ENCODE measurements at places on chromosomes 2 and 18. TPM values are rescaled to one million over a fixed set of nuclear protein-coding genes. Genes with fewer than 3 reads are reported as not detected.

DNA sequence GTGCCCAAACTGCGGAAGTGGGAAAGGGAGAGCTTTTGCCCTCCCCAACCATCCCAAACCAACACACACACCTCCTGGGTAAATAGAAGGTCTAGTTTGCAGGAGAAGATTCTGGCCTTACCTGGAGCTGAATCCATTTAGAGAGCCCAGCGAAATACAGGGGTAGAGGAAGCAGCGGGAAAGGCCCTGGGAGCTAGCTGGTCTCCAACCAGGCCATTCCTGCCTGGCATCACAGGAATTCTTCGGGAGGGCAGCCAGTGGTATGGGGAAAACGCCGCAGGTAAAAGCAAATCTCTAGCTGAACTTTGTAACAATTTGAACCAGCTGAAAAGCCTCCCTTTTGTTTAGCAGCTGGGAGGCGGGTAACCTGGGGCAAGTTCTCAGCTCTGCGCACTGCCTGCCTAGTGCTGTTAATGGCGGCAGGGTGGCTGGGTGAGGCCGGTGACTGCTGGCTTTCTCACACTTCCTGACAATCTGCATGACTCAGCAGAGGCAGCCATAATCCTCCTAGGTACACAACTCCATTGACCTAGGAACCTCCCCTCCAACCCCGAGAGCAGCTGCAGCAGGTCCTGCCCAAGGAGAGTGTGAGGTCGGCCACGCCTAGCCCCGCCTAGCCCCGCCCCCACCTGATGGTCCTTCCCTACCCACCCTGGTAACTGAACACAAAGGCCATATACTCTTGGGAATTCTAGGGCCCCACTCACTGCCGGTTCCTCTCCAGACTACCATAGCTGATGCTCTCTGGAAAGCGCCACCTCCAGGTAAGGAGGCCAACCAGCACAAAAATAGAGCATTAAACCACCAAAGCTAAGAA is 483.8 kb upstream of the REG3G start:
- no peak for DNase-seq

The NT5DC4 gene
- not detected for total RNA-seq

The KCNG3 gene
- not detected for total RNA-seq

GRCh38 chr2:231910771-231911170 is 15.4 kb downstream of the NPPC start:
- DNase-seq = no peak

GRCh38 chr2:30037016-30037415 is 109.8 kb upstream of the YPEL5 start:
- DNase-seq = no peak

GRCh38 chr2:86035883-86036668 is 69.6 kb downstream of the POLR1A start:
- peak; percentile 92 for DNase-seq

- DNase-seq = no peak
Observed at GRCh38 chr18:22822024-22822423, 111.1 kb upstream of the RBBP8 start.

The NEB gene
- total RNA-seq = 10.9 TPM

GRCh38 chr2:190860985-190861680 is 19.5 kb upstream of the GLS start:
- DNase-seq = no peak

GRCh38 chr2:43011158-43011491 is 215.3 kb downstream of the ZFP36L2 start:
- peak; percentile 53 for DNase-seq

The WDFY1 gene
- total RNA-seq = 16.4 TPM

- no peak for DNase-seq
Observed at GRCh38 chr2:132463719-132464118, 47.1 kb downstream of the GPR39 start.

- DNase-seq = no peak
Observed at GRCh38 chr18:76941284-76941683, 118.9 kb downstream of the ZNF236 start.

DNA sequence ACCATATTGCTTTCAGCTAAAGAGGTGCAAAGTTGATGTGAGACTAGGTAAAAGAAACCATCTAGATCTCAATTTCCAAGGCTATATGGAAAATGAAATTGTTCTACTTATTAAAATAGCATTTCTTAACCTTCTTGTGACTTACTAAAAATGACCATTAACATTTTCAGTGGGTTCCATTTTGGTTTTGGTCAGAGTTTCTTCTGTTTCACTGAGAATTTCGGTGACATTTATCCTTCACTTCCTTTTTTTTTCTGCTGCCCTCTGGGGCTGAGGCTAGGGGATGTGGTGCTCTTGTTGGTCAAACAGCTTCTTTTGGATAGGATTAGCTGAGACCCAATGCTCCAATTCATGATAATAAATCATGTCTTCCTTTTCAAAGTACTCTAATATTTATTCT is 44.3 kb upstream of the REL start:
- DNase-seq = no peak

DNA sequence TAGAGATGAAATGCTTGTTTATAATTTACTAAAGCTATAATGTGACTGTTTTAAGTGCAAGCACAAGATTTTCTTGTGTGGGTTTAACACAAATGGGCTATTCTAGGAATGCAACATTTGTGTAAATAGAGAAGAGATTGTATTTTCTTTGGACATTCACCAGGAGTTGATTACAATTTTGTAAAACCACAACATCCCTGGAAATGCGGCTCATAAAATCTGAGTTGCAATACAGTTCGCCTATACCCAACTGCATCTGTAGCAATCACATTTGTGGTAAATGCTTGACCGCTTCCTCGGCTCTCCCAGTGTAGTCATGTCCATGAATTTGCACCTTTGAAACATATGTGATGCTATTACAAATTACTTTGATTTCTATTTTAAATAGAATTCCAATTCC is 348.7 kb upstream of the CDH20 start:
- no peak for DNase-seq

The NEU2 gene
- total RNA-seq = not detected

DNA sequence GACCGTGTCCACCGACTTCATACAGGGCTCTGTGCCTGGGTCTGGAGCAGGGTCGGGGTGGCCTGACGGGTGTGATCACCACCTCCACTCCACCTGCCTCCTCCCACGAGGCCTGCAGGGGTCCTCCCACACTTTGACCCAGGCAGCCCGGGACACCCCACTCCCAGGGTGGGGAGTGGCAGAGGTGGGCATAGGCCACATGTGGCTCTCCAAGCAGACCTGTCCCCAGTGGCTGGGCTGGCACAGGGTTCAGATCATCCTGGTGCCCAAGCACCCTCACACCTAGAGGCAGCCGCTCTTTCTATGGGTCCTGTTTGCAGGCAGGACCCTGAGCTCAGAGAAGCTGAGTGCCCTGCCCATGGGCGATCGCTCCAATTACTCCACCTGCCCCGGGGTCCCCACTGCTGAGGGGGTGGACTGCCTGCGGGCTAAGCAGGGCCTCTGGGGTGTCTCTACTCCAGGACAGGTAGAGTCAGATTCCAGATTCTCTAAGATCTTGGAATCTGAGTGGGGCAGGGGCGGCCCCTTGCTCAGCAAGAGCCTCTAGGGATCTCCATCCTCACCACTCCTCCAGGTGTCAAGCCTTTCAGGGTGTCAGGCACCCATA is 1.4 kb downstream of the NEURL3 start:
- DNase-seq = no peak

- no peak for DNase-seq
Observed at GRCh38 chr18:67363694-67364093, 152.8 kb downstream of the DSEL start.

GRCh38 chr2:96156011-96156820 is 11.0 kb upstream of the DUSP2 start:
- peak; percentile 50 for DNase-seq

DNA sequence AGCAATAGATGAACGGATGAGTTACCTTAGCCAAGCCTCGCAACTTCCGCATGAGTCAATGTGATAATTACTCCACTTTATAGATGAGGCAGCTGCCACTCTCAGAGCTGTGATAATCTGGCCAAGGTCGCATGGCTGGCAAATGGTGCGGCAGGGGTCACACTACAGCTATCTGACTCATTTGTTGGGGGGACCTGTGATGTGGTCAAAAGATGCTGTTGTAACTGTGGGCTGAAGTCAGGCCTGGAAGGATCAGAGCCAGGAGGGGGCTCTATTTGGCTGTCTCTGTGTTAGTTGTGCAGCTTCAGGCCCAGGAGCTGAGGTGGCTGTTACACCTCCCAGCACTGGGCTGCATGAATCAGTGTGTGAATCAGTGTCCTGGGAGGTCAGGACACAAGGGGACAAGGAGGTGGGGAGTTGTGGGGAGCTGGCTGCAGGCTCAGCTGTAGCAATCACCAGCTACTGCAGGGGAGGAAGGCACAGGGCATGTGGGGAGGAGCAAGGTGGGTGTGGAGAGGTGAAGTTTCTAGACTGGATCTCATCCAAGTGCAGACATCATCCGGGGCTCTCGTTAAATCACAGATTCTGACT is 33.1 kb downstream of the NGEF start:
- DNase-seq = peak; percentile 71

The LYPD6 gene
- 0.16 TPM for total RNA-seq

The ELOA2 gene
- not detected for total RNA-seq

DNA sequence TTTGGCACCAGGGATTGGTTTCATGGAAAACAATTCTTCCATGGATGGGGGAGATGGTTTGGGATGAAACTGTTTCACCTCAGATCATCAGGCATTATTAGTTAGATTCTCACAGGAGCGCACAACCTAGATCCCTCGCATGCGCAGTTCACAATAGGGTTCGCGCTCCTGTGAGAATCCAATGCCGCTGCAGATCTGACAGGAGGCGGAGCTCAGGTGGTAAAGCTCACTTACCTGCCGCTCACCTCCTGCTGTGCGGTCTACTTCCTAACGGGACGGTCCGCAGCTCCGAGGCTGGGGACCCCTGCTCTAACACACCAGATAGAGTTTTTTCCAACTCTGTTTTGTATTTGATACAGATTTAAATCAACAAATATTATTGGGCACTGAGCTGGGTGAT is 286.5 kb downstream of the MTX2 start:
- no peak for DNase-seq

DNA sequence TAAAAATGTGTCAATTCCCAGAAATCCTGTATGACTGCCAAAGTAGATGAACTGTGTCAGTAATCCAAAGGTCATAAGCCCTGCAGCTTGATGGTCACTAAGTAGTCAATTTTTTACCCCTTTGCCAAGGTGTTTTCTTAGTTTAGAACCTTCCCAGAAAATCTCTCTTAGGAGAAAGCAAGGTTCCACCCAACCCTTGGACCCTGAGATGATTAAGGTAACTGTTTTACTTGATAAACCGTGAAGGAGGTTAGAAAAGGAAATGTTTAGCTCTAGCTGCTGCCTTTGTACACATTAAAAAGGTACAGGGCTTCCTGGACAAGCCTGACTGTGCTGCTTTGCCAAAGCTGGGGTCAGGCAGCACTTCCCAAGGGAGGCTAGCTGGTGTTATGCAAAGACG is 24.4 kb upstream of the LRP2 start:
- no peak for DNase-seq

DNA sequence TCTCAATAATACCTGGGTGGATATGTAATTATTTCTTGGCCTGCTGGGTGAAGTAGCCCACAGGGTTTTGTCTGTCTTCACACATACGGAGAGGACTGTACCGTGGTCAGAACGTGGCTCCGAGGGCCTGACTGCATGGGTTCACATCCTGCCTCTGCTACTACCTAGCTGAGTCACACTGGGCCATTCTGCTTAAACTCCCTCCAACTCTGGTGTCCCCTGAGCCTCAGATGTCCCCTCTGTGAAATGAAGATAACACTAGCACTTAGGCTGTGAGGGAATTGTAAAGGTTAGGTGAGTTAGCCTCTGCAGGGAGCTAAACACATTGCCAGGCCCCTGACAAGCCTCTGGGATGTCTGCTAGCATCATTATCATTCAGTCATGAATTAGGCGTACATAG is 120.1 kb upstream of the NABP1 start:
- DNase-seq = no peak

The RAD51AP2 gene
- 0.43 TPM for total RNA-seq

The AOX1 gene
- total RNA-seq = 1.5 TPM

The COBLL1 gene
- 15.0 TPM for total RNA-seq

DNA sequence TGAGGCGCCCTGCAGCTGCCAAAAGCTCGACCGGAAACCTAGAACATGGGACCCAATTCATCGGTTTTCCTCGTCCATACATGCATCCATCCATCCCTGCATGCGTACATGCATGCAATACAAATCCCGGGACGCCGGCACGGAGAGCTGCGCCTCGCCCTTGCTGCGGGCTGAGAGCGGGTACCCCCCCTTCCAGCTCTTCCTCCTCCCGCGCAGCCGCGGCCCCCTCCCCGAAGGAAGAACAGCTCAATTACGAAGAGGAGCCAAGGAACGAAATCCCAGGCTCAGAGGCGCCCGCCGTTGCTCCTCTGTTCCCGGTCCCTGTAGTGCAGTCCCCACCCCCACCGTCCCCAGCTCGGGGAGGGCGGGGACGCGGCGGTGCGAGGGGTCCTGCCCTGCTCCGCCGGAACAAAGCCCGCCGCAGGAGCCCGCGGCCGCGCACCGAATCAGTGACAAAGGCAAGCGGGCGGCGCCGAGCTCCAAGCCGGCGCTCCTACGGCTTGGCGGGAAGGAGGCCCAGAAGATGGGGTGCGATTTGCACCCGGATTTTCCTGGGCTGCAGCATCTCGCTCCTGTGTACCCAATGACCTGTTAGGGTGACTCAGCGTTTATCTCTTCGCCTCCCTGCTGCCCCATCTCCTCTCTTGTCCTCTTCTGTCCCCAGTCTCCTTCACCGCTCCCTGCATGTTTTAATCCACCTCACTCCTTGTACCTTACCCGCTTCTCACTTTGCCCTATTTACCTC is 8.9 kb upstream of the POU3F3 start:
- DNase-seq = no peak

GRCh38 chr2:99836690-99837605 is 305.4 kb downstream of the AFF3 start:
- no peak for DNase-seq

The TBR1 gene
- total RNA-seq = 0.05 TPM

The HOXD12 gene
- total RNA-seq = not detected

GRCh38 chr18:711310-711656 is 1.1 kb downstream of the ENOSF1 start:
- DNase-seq = no peak

DNA sequence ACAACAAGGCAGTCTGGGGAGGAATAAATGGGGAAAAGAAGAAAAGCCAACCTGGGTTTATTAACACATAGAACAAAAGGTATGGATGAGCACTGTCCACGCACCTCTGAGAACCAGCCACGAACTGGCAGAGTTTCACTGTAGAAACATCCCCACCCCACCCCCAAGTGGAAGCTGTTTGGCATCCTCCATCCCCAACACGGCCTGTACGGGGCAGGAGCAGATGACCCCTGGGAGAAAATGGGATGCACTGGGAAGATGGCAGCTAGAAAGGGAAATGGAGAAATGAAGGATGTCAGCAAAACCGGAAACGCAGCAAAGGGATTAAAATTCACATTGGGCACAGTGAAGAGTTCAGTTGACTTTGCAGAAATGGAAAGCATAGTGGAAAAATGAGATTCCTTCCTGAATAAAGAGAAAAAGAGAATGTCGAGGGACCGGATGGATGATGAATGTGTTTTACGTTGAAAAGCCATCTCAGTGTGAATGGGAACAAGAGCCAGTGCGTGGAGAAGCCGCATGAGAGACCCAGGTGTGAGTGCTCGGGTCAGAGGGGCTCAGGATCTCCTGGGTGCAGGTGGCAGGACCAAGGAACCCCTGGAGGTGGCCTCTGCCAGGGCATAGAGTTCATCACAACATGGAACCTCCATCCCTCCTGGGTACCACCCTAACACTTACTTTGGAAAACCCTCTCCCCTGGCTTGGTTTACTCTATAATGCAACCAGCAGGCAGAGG is 247.0 kb downstream of the ALPK2 start:
- DNase-seq = no peak

Measured in cardiac septum (tissue), 1 donor.